ENCODE measurements at places on chromosomes 7 and 10.

GRCh38 chr10:61343796-61344195 is 109.4 kb downstream of the TMEM26 start:
- H3K27me3 ChIP-seq, result no peaks in the 10 kb centered on the region
- H3K36me3 ChIP-seq, result no peaks in the 10 kb centered on the region
- DNase-seq, result no peak
- H3K27ac ChIP-seq, result no peak overlapping the region
- no peaks in the 10 kb centered on the region for H3K4me1 ChIP-seq

DNA sequence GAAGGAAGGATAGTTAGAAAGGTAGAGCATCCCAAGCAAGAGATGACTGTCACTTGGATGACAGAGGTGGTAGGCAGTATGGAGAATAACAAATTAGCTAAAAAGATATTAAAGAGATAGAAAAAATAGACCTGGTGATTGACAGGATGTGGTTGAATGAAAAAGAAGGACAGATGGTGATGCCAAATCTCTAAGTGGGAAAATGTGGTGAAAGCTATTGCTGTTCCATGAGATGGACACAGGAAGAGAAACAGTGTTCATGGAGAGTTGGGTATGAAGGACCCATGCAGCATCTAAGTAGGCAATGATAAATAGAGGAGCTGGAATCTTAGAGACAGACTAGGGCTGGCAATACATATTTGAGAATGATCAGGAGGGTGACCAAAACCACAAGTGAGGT is 30.7 kb downstream of the FAM13C start:
- no peak overlapping the region for H3K4me3 ChIP-seq
- no peaks in the 10 kb centered on the region for H3K36me3 ChIP-seq
- no peaks in the 10 kb centered on the region for H3K4me1 ChIP-seq
- no peak overlapping the region for H3K27ac ChIP-seq
- no peaks in the 10 kb centered on the region for H3K27me3 ChIP-seq

DNA sequence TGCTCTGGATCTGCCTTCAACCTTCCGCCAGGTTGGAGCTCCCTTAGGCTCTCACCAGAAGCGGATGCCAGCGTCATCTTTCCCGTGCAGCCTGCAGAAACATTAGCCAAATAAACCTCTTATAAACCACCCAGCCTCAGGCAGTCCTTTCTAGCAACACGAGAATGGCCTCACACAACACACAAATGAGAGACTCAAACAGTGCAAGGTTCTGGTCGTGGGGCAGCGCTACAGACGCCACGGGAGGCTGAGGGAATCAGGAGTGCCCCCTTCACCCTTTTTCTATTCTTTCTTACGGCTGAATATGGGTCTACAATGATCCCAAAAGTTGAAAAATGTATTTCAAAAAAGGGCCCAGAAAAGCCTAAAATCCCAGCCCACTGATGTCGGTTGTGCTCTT is 96.4 kb downstream of the FOXL3 start:
- H3K4me3 ChIP-seq, result no peak overlapping the region
- H3K27me3 ChIP-seq, result no peaks in the 10 kb centered on the region
- no peaks in the 10 kb centered on the region for H3K4me1 ChIP-seq

DNA sequence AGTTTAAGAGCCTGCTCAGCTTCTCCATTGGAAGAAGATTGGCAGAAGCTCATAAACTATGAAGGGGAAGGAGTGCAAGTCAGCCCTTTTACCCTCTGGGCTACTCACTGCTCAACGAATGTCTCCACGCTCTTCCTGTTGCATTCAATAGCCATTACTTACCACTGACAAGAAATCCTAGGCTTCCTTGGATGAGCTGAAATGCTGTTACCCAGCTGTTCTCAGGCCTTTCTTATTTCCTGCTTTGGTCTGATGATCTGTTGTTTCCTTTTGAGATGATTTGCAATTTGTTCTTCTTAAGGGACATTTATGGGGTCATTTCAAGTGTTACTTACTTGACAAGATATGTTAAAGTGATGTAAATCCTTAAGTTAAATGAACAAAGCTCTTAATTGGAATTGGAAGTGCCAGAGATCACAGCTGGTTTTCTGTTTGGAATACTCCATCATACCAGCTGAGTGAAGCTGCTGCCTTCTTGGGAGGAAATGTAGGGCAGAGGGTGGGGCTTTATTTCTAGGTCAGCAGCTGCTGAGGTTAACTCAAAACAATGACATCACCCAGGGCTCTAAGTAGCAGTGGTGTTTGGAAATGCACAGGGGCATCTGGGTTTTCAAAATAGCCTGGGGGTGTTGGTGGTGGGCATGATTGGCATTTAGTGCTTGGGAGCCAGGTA is 170.0 kb downstream of the PRKCQ start:
- H3K27me3 ChIP-seq, result no peaks in the 10 kb centered on the region
- DNase-seq, result peak; percentile 27
- H3K4me1 ChIP-seq, result no peaks in the 10 kb centered on the region
- no peak overlapping the region for H3K4me3 ChIP-seq
- no peaks in the 10 kb centered on the region for H3K36me3 ChIP-seq
- H3K27ac ChIP-seq, result no peak overlapping the region

DNA sequence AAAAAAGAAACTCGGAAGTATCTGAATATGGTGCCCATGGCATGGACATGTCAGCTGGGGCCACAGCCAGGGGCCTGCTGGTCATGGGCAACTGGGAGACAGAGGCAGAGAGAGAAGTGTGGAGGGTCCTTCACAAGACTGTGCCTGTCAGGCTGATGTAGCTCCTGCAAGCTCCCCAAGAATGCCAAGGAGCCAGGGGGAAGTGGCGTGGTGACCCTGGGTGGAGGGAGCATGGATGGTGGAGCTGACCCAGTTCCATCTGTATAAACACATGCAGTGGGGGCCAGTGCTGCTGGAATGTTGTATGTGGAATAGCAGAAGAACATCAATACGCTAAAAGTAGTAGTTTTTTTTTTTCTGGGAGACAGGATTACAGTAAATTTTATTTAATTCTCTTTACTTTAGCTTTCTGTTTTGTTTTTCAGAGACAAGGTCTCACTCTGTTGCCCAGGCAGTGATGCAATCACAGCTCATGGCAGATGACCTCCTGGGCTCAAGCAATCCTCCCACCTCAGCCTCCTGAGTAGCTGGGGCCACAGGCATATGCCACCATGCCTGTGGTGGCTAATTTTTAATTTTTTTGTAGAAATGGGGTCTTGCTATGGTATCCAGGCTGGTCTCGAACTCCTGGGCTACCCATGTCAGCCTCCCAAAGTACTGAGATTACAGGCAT is 10.5 kb upstream of the ZMIZ2 start:
- no peaks in the 10 kb centered on the region for H3K27me3 ChIP-seq
- no peak for DNase-seq
- no peak overlapping the region for H3K27ac ChIP-seq
- no peaks in the 10 kb centered on the region for H3K36me3 ChIP-seq
- H3K4me3 ChIP-seq, result no peak overlapping the region
